ENCODE measurements at places on chromosomes 6 and 20.
A peak's percentile ranks its signal among the peaks of the same experiment; 100 is the strongest.

DNA sequence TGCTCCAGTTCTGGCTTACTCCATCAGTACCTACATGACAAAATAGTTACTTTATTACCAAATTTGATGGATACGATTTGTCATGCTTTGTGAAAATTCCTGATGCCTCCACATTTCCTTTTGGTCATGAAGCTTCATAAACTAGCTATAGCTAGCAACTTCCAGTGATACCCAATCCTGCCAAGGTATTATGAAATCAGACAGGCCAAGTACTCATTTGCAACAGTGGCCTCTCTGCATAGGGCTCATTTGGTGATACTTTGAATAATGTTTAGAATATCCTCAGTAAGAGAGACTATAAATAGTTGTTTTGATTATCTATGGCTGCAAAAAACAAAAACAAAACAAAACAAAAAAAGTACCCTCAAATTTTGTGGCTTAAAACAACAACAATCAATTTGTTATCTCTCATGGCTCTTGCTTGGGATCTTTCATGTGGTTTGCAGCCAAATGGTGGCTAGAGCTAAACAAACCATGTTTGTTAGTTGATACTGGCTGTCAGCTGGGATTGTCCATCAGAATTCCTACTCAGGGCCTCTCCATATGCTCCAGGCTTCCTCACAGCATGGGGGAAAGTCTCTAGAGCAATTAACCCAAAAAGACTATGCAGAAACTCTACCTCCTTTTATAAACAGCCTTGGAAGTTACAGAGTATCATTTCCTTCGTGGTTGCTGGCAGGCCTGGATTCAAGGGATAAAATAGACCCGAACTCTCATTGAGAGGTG is 10.1 kb upstream of the PRL start:
- DNase-seq: no peak

DNA sequence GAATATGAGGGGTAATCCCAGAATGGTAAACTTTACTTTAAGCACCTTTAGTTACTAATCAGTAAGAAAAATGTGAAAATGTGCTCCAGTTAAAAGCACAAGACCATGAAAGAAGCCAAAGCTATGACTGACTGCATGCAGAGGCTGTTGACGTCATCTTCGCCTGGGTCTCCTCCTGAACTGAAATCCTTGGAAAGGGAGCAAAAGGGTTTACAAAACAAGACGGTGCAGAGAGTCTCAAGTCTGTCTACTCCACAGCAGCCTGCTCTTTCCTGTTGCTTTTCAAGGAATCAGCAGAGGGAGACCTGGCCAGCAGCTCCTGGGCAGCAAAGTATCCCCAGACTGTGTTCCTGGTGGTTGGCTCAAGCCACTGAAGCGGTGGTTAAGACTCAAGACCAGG is 10.2 kb downstream of the FKBP1A start:
- DNase-seq: no peak

DNA sequence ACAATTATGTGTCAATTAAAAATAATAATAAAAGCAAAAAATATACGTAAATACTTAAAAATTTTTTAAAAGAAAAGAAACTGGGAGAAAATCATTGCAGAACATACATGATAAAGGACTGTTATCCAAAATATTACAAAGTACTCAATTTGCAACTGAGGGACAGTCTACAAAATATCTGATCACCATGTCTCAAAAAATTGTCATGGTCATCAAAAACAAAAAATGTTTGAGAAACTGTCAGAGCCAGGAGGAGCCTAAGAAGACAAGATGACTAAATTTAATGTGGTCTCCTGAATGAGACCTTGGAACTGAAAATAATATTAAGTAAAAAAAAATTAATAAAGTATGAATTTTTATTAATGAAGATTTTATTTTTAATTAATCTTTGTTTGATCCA is 43.5 kb downstream of the DTNBP1 start:
- no peak for DNase-seq

DNA sequence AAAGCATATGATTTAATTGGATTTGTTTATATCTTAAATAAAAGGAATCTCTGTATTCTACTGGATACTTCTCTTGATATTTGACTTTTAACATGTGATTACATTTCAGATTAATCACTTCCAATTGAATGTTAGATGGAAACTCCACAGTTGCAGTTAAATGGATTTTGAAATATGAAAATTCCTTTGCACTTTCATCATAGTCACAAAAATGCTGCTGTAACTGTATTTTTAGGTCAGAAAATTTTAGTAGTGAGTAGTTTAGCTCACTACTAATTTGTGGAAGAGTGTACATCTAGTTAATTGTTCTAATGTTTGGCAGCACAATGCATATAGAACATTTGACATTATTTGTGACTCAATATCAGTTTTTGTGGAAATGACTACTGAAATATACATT is 26.8 kb downstream of the PTCHD4 start:
- no peak for DNase-seq

DNA sequence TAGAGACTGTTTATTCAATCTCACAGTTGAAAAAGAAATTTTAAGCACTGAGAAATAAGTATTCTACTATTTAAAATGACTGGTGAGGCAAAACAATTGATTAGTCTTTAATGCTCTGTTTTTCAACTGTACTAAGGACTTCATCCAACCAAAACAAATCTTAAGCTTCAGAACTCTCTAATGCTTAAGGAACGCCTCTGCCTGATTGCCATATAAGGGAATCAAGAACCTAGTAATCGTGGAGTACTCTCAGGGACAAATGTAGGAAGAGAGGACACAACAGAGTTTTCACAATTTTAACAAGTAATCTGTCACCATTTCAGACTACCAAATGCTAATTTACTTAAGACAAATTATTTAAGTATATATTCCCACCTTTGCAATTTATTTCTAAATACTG is 16.1 kb downstream of the FBXO30 start:
- DNase-seq: no peak

DNA sequence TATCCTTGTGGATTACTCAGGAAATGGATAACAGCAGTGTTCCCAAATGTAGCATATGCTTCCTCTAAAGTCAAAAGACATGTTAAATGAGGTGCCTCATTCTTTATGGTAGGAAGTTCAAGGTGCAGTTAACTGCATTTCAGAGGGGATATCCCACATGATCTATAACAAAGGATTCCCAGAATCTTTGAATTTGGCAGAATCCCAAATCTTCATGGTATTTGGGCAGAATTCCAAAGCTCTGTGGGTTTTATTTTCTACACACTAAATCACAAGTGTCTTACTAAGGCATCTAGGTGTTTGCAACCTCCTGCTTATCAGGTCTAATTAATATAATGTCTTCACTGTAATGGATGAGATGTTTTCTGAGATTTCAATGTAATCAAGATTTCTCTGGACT is 364.3 kb upstream of the MAN1A1 start:
- DNase-seq: no peak

DNA sequence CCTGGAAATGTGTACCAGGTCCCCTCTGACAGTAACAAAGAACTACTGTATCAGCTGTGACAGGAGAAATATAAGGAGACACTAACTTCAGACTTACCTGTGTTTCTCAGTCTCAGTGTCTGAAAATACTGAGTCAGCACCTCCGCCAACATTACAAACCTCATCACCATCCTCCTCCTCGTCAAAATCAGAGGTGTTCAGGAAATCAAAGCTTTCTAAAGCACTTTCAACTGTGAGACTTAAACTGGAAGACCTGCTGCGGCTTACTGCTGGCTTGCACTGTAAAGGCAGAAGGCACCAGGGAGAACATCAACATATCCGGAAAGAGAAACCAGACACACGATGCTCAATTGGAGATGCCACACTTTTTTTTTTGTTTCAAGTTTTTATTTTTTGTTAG is 40.3 kb upstream of the ARMH2 start:
- DNase-seq: no peak

- no peak for DNase-seq
Measured at GRCh38 chr6:125780540-125781313, 10.0 kb upstream of the NCOA7 start.

DNA sequence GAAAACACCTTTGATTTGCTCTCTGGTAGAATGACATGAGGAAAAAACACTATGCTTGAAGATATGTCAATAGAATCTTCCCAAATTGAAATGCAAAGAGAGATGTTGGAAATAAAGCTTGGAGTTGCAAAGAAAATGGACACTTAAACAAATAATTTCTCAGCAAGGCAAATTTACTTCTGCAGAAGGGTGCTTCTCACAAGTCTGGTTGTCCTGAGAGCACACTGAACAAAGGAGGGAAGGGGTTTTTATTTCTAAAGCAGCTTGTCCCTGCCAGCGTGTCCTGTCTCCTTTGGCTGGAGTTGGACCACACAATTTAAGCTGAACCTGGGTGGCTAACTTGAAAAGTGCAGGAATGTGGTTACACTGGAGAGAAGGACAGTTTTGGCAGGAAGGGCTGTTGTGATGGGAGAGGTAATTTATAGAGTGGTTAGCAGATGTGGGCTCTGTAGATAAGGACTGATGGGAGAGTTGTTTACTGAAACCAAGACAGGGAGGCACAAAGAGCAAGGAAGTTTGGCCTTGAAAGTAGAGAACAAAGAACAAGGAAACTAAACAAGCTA is 454.6 kb upstream of the EYS start:
- DNase-seq: no peak

- DNase-seq: no peak
Measured at GRCh38 chr20:33796263-33796906, 14.8 kb upstream of the CHMP4B start.

- DNase-seq: no peak
Measured at GRCh38 chr6:21507811-21508210, 85.7 kb upstream of the SOX4 start.

- no peak for DNase-seq
Measured at GRCh38 chr6:67016921-67017460, 1310.0 kb upstream of the EYS start.

DNA sequence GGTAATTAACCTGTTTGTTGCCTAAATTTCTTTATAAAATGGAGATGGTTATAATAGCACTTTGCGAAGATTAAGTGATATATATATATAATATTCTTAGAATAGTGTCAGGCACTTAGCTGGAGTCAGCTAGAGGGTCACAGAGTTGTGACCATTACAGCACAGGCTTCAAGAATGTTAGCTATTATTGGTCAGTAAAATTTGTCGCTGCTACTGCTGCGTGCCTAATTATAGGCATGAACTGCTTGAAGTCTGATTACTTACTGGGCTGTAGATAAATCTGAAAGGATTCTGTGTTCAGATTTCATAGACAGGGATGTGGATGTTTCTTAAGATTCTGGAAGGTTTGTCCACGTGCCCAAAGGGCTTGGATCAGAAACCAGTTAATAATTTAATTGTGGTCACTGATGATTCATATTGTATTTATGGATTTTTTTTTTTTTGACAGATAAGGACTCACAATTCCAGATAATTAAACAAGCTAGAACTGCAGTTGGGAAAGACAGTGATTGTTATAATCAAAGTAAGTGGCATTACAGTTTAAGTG is 4.7 kb downstream of the SNRNP48 start:
- no peak for DNase-seq

GRCh38 chr20:44644667-44645131 is 6.8 kb downstream of the ADA start:
- no peak for DNase-seq

DNA sequence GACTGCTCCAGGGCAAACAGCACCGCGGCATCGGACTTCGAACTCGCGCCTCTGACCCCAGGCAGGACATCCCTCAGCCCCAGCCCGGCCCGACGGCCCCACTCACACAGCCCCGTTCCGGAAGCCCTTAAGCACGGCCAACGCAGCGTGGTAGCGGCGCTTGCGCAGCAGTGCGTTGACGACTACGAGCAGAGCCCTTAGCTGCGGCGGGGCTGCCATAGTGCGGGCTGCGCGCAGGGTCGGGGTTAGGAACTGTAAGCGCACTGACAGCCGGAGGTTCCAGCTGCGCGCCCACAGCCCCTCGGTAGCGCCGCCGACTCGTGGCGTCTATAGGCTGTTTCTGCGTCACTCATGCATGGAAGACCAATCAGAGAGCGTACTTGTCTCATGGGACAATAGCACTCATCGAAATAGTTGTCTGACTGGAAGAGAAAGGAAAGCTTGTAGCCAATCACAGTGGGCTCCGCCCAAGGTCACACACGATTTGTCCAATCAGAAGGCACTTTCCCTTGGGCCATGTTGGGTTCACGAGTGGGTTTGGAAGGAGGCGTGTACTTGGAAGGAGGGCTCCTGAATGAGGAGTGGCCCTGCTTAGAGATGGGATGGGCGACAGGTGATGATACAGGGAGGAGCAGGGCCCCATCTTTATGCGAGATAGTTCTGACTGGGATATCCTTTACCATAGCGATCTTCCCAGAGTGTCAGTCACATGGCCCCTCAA is at the start of gene PXMP4:
Gene PXMP4, minus strand, starts transcription at position 322 of the 721 bp plus-strand sequence. Its CDS starts 103 bp downstream, at position 219.
- peak; percentile 95 for DNase-seq

- DNase-seq: no peak
Measured at GRCh38 chr20:59268870-59269269, 31.5 kb upstream of the EDN3 start.

GRCh38 chr20:36097337-36098151 is 57.0 kb upstream of the EPB41L1 start:
- DNase-seq: no peak

- DNase-seq: no peak
Measured at GRCh38 chr6:134080171-134080795, 27.9 kb upstream of the SLC2A12 start.

DNA sequence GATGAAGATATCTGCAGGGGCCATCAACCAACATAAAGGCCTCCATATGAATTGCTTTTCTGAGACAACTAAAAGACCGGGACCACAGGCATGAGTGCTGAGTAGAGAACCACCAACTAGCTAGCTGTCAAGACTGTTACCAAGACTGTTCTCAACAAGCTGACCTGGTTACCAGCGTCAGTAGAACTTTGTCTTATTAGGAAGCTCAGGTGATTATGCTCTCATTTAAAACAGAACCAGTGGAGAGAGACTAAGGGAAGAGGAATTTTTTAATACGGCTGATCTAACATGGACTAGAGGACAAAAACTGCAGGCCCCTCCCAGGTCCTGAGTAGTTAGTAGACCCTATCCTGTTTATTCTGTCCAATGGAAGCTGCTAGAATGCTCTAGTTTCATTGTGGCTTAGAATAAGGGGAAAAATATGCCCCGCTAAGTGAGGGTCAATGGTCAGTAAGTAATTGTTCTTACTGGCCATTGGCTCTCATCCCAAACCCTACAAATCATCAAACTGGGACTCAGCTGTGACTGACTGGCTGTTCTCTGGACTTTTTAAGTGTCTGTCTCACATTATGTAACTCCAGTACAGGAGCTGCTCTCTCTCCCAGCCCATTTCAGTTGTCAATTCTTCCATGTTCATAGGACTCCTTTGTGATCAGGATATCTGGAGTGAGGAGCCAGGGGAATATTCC is 3.8 kb upstream of the DYNLRB1 start:
- no peak for DNase-seq

DNA sequence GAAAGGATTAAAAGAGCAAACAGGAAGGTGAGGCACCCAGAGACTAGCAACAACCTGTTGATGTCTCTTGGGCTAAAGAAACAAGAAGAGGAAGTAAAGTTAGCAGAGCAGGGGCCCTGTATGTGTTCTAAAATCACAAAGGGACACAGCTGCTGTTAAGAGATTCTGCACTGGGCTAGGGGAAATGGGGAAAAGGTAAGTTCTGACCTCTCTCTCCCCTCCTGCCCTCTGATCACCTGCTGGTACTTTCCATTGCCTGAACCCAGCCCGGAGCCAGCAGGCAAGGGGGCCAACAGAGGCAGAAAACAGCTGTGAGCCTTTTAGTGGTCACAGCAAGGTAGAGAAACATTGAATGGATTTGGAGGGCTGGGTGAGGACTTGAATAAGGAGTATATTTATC is 13.5 kb upstream of the CNR1 start:
- DNase-seq: no peak
